T follicular helper cell (primary cell): ENCODE measurements at places on chromosomes 1 and 21.

DNA sequence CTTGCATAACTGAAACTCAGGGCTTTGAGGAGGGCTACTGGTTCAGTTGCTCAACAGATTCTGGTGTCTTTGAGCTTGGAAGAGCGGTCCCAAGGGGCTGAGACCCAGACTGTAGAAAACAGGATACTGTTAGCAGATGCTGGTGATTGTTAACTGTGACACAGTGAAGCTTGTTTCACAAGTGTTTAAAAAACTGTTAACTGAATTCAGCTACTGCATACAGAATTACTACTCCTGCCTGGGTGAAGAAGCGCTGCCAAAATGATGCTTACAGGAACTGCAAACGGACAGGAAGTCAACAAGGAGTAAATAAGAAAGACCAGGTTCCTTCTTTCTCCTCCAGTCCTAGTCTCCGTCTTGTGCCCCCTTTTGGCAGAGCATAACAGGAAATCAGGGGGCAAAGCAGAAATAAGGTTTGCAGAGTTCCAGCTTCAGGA lies 195.3 kb upstream of the USP25 start:
- DNase-seq = no peak

DNA sequence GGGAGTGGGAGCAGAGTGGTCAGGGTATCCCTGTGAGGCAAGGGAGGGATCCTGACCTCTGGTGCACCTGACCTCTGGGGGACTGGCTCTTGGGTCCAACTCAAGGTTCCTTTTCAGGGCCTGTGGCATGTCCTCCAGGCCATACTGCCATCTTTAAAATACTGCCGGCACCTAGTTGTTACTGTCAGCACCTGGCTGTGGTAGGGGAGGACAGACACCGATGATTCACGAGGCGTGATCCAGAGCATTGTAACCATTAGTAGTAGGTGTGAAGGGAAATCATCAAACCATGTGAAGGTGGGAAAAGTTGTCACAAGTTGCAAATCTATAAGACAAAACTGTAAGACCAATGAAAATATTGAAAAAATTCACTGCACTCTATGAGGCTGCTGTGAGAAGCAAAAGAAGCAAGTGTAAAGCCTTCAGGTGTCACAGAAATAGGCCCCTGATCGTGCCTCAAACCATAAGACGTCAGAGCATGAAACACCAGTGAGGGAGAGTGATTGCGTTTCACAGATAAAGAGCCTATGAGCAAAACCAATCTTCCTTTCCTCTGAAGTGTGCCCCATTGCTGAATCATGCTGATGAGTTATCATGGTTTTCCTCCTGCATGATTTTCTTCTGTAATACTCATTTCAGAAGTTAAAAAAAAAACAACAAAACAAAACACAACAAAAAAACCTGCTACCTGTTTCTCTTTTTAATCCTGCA lies 55.3 kb downstream of the CDC7 start:
- peak; percentile 43 for DNase-seq

- no peak for DNase-seq
Measured at GRCh38 chr1:172874950-172875349, 175.8 kb downstream of the TNFSF18 start.

DNA sequence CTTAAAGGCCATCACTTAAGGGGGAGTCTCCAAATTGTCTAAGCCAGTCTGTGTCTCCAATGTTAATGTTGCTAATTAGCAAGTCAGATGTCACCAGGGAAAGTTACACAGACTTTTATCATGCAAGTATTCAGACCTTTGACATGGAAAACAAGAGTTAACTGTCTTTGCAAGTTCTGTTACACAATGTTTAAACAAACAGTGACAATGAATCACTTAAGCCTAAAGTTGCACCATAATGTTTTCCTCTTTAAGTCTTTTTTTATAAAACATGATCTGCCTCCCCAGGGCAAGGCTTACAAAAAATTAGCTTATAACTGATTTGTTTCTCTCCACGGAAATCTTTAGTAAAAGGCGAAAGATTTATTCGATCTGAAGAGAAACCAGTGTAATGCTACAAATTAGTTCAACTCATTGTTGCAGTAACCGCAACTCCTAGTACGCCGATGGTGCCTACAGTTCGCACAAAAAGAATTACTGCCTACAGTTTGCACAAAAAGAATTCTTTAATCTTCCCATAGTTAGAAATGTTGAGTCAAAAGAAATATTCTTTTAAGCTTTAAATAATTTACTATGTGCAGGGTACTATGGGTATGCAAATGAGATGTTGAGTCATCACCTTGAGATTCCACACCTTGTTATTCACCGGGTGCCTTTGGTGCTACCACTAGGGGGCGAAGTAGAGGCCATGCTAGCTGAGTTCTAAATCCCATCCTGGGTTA lies 45.3 kb downstream of the HHAT start:
- peak; percentile 43 for DNase-seq
